ENCODE measurements at places on chromosomes 5 and 9.
A peak's percentile ranks its signal among the peaks of the same experiment; 100 is the strongest.

GRCh38 chr5:123035918-123036390 is 571 bp downstream of the PPIC start:
- DNase-seq = no peak

DNA sequence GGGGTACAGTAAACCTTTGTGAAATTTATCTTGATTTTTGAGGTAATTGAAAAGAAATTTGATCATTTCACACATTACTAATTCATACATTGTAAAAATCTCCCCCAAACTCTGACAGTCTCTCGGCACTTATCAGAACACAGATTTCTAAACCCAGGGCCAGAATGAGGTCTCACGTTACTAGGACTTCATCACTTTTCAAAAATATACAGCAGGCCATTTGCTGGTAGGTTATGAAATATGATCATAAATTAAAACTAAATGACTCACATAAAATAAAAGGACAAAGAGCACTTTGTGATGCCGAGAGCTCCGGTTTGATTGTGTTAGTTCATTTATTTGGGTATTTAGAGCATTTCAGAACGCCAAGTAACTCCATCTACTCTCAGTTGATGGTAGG is 17.0 kb downstream of the MSX2 start:
- no peak for DNase-seq

DNA sequence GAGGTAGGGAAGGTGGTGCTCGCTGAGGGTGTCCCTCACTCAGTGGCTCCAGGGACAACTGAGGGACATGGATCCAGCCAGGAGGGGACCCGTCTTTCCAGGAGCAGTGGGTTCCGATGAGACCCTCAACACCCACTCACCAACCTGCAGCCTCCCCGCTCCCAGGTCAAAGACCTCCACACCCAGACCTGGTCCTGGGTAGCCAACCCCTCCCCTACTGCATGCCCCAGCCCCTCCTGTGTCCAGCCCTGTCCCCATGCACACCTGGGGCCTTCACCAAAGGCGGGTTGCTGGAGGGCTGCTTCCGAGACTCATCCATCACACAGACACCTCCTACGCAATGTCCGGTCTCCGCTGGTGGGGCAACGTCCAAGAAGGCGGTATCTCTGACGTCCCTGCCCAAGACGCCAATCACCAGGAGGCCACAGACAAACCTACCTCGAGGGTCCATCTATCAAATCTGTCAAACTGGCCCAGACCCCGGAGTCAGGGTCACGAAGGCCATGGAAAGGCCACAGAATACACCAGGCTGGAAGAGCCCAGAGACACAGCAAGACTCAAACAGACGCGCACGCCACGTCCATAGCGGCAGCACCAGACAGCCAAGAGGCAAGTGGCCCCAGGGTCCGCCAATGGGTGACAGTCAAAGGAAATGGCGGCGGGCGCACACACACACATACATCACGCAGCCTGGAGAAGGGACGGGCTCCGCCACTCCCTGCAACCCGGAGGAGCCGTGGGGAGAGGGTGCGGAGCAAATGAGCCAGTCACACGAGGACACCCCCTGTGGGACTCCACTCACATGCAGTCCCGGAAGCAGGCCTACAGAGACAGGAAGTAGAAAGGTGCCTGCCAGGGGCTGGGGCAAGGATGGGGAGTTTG is 10.8 kb downstream of the NACC2 start:
- no peak for DNase-seq

DNA sequence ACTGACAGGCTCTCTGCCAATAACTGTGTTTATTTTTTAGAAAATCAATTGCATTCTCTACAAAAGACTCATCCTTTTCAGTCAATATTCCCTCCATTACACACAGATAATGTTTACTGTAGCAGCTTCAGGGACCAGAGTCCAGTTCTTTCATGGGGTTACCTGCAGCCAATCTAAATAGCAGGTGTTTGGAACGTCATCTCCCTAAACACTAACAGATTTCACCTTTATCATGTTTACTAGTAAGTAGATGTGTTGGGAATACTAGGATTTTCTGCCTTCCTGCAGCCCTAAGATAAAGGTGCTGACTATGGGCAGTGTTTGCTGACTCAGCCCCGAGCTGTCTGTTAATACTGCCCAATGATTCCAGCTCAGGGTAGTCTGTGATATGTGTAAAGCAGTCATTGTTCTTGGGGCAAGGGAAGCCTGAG is 447.0 kb downstream of the KIF4B start:
- DNase-seq = no peak

DNA sequence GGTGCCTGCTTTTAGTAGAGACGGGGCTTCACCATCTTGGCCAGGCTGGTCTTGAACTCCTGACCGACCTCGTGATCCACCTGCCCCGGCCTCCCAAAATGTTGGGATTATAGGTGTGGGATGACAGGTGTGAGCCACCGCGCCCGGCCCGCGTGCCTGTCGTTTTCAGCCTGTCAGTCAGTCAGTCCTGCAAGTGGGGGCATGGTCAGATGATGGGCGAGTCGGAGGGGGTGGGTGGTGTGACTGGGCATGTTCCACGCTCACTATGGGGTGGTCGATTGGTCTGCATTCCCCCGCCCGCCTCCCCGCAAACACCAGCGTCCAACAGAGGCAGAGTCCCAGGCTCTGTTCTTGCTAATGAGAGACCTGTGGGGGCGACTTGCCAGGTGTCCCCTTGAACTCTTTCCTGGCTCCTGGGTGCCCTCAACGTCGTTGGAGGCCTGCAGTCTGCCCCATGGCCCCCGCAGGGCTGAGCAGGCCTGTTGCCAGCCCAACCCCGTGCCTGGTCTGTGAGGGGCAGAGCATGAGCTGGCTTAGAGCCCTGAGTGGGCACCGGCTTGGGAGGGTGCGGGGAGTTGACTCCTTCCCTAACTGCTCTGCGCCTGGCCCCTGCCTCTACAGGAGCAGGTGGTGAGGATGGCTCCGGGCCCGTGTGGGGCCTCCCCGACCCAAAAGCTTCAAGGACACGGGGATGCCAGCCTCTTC is 23.1 kb downstream of the CRB2 start:
- DNase-seq = no peak

- no peak for DNase-seq
Measured at GRCh38 chr5:168291964-168292785, 730 bp downstream of the WWC1 start.

DNA sequence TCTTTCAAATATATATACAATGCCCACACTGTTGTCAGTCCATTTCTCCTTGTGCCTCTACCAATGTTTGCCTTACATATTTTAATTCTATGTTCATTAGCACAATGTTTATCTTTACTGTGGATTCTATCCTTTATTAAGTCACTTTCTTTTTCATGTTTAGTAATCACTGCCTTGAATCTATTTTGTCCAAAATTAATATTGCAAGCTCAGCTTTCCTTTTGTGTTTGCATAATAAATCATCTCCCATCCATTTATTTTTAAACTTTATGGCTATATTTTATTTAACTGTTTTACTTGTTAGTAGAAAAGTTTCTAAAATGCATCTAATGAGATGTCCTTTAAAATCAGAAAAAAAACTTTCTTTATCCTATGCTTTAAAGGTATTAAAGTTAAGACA is 126.8 kb upstream of the ACOT12 start:
- DNase-seq = no peak

DNA sequence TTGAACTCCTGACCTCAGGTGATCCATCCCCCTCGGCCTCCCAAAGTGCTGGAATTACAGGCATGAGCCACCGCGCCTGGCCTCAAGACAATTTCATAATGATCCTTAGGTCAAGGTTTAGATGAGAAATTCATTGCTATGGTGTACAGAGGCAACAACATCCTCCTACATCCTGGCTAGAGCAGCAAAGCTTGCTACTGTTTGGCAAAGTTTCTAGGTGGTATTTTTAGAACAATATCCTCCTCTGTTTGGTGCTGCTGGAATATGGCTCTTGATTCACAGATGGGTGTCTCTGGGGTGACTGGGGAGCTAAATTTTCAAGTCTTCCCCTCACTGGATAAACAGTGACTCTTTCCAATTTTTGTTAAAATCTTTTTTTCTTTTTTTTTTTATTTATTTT is 30.6 kb downstream of the CRHBP start:
- DNase-seq = no peak

- DNase-seq = peak; percentile 27
Measured at GRCh38 chr5:56815658-56816545, 553 bp downstream of the MAP3K1 start.

DNA sequence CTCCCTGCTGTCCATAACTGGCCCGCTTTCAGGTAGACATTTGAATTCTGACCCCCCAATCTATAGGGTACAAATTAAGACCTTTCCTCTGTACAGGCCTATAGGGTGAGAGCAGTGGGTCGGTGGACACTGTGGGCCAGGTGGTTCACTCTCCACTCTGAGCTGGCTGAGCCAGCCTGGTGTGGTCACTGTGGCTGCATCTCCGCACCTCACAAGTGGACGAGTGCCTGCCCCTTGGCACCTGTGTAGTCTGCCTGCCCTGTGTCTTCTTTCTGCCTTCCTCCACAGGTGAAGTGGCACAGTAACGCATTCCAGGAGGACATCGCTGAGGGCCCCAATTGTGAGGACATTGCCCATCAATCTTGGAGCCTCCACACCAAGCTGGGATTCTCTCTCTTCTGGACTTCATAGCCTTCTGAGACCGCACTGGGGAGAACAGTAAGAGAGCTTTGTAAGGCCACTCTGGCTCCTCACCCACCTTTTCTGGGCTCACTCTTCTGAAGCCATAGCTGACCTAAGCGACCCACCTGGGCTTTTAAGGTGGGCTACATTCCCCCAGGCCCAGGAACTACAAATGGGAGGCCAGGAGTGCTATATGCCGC is 33.5 kb upstream of the JADE2 start:
- no peak for DNase-seq

- DNase-seq = no peak
Measured at GRCh38 chr5:14794583-14795230, 76.9 kb downstream of the ANKH start.

GRCh38 chr5:139926797-139927503 is 116.1 kb downstream of the NRG2 start:
- DNase-seq = no peak

GRCh38 chr5:90353254-90353653 is 56.3 kb downstream of the CETN3 start:
- no peak for DNase-seq

DNA sequence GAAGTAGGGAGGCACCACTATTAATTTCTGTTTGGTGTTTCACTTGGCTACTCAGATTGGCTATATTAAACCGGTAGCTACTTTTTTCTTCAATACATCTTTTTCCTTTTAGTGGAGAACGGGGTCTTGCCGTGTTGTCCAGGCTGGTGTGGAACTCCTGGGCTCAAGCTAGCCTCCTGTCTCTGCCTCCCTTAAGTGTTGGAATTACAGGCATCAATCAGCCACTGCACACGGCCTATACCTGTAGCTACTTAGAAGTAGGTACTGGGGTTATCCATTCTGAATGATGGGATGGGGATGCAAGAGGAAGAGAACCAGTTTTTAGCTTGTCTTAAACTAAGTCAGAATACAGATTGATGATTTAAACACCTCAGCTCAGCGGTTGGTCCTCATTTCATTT is 1.7 kb downstream of the UBE2D2 start:
- DNase-seq = no peak

GRCh38 chr9:22373636-22374035 is 73.0 kb upstream of the DMRTA1 start:
- no peak for DNase-seq

DNA sequence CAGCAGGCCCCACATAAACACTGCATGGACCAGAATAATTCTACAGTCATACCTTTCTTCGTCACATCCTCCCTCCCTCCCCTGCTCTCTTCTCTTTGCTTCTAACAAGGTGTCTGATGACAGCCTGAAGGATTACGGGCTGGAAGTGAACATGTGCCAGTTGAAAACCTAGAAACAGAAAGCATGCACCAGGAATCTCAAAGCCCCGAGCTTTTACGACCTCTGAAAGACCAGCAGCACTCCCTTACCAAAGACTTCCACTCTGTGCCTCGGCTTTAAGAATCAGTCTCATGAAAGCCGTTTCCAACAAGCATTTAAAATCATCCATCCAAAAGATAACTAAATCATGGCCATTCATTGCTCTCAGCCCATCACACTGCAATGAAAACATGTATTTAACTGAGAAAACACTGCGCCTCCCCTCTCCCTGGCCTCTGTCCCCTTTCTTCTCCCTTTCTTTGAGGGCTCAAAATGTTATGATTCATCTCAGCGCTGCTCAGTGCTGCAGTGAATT is 21.3 kb downstream of the MSX2 start:
- no peak for DNase-seq

- DNase-seq = no peak
Measured at GRCh38 chr5:141734501-141735229, 52.6 kb upstream of the ARAP3 start.

DNA sequence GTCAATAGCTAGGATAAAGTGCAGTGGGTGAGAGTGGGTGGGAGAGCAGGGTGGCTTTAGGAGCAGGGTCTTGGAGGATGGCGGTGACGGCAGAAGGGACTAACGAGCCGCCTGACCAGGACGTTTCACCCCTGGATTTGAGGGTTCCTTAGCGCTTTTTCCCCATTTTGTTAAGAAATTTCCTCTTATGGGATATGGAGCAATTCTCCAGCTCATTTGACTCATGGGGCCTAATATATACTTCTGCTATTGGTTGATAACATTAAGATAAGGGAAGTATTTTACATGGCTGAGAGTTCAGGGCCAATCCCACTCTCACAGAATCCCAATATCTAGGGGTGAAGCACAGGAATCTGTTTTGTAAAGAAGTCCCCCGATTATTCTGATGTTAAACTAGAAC is 17.6 kb downstream of the CD180 start:
- no peak for DNase-seq

GRCh38 chr5:17259630-17260257 is 42.3 kb downstream of the BASP1 start:
- DNase-seq = no peak

GRCh38 chr5:59174248-59174844 is 591.5 kb downstream of the RAB3C start:
- DNase-seq = no peak

DNA sequence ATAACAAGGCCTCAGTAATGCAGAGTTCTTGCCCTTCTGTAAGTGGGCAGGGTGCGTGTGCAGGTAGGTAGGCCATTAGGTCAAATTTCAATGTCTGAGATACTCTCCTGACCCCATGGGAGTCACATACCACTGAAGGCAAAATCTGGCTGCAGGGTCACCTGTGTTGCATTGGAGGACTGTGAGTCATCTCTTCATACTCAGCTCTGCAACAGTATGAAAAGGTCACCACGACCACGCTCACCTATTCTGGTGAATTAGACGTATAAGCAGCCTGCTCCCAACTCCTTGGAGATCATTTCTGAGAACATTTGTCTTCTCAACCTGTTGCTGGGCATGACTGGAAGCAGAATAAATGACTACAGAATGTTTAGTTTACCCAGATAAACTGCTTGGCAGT is 599.8 kb downstream of the PDE4D start:
- DNase-seq = no peak

DNA sequence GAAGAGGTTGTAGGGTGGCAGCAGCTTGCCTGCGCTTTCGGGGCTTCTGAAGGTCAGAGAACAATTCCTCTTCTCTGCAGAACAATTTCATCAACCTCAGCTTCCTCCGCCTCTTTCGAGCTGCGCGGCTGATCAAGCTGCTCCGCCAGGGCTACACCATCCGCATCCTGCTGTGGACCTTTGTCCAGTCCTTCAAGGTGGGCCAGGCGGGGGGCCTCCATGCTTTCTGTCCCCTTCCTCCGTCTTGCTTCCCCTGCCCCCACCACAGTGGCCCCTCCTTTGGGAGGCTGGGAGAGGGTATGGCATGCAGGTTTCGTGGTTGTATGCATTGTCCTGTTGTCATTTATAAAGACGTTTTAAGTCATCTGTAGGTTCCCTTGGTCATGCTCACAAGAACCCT is 195.8 kb downstream of the CACNA1B start:
- no peak for DNase-seq

GRCh38 chr5:125316915-125317535 is 570.6 kb upstream of the ZNF608 start:
- DNase-seq = no peak

GRCh38 chr5:74634611-74635286 is 5.8 kb downstream of the ENC1 start:
- DNase-seq = no peak

- DNase-seq = no peak
Measured at GRCh38 chr5:127796211-127796610, 93.0 kb downstream of the CCDC192 start.

Measured in stimulated activated CD4-positive, alpha-beta T cell treated with anti-CD3 and anti-CD28 coated beads, Interleukin-15, amount 100 ng/mL, for 1 hour (primary cell).